ENCODE measurements at places on chromosomes 6 and 20. TPM values are rescaled to one million over a fixed set of nuclear protein-coding genes. Genes with fewer than 3 reads are reported as not detected.

- DNase-seq, result no peak
These were observed 148.6 kb downstream of the LRRC1 start for GRCh38 chr6:53943395-53943794.

DNA sequence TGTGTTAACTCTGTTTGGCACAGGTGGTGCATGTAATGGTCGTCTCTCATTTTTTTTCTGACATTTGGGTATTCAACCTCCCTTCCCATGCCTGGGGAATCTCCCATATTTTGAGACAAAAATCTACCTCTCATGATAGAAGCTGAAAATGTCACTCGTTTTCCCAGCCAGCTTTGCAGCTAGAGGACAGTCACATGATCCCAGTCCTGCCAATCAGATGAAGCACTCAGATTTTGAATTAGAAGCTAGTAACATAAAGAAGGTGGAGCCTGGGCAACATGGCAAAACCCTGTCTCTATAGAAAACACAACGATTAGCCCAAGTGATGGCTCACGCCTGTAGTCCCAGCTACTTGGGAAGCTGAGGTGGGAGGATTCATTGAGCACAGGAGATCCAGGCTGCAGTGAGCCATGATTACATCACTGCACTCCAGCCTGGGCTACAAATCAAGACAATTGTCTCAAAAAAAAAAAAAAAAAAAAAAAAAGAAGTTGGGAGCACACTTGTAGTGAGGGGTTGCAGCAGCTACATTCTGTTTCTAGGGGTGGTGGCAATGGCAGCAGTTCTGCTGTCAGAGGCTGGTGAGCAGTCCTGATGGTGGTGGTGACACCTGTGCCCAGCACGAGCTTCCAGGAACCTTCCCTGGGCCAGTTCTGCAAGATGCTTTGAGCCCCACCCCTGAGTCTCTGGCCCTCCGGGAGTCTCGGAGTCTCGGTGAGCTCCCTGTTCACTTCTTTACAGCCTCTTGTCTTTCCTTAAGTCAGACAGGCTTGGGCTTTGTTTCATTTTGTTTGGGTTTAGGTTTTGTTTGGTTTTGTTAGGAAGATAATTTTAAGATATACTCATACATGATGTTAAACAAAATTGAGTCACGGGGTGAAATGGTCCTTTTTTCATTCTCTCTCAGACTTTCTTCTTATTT is 94.1 kb upstream of the KCNG1 start:
- DNase-seq, result no peak

GRCh38 chr6:91976797-91977196 is 1389.9 kb upstream of the MAP3K7 start:
- DNase-seq, result no peak

DNA sequence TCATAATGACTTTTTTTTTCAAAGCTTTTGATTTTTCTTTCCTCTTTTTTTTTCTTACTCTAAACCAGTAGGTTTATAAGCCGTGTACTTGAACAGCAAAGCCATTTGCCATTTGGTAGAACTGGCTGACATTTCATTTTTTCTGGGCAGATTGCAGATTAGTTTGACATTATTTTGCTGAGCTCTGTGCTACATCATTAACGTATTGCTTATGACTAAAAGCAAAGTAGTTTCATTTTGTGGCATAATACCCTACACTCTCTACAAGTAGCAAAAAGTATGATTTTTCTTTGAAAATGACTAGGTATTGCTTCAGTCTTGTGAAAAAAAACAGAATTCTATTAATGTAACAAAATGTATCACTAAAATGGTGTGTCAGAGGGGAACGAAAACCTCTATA is 141.3 kb downstream of the GRIK2 start:
- no peak for DNase-seq

GRCh38 chr20:51941503-51941902 is 139.2 kb upstream of the SALL4 start:
- no peak for DNase-seq

DNA sequence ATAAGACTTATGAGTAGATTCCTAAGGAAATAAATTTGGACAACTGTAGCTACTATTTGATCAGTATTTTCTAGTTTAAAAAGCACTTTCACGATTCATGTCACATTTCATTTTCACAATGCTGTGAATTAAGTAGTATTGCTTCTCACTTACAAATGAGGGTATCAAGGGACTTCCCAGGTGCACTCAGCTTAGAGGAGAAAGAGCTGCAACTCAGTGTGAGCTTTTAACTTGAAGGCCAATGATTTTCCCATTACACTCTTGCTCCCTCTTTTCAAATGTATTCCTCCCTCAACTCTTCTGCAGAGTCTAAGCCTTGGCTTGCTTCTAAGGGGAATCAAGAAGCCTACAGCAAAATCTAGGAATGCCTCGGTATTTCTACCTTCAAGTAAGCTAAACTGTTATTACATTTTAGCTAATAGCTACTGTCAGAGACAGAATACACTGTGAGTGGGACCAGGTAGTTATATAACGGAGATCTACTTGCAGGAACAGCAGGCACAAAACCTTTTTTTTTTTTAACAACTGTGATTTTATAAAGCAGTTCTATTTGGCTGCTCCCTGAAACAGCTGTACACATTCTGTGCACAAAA is 339.0 kb downstream of the SYNE1 start:
- no peak for DNase-seq

DNA sequence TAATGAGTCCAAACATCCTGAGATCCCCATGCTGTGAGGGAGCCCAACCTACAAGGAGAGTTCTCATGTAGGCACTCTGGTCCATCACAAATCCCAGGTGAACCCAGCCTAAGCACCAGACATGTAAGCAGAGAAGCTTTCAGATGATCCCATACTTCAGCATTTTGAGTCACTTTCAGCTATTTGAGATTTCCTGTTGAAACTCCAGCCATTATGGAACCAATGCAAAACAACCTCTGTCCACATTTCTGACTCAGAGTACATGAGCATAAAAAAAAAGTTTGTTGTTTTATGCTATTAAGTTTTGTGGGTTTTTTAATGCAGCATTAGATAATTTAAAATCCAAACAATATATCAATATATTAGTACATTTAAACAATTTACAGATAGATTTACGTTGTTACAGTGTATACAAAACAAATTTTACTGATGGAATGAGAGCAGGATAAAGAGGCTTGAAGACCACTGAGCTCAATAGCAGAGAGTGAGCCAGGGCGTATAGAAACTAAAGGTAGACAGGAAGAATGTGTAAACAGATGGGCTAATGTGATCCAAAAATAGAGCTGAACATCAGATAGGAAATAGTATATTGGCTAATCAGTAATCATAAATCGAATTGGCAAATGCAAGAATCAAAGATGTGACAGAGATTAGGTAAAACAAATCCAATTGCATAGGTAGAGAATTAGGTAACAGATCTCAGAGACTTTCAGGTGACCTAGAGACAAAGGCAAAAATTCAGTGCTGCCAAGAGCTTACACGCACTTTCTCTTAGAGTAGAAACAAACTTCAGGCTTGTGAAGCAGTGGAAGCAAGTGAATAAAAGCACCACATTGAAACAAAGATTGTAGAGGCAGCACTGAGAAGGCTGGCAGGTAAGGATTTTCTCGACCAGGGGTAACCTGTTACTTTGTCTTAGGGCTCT is 36.2 kb upstream of the PLCB1 start:
- no peak for DNase-seq

DNA sequence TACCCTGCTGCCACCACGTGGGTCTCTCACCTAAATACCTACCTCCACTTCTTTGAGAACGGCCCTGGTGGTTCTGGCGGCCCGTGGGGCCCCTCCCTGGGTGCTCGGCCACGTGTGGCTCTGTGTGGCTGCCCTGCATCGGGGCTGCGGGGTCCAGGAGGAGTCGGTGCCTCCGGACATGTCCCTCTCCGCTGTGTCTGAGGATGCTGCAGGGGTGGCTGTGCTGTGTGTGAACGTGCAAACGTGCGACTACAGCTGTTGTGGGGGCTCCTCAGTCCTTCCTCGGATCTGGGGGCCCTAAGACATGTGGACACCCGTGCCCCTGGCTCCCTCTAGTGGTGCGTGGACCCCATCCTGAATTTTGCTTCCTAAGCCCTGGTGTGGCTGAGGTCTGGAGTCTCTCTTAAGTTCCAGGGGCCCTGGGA is 691.8 kb downstream of the QKI start:
- no peak for DNase-seq

- DNase-seq, result no peak
These were observed 6.4 kb downstream of the LEMD2 start for GRCh38 chr6:33782561-33782960.

- DNase-seq, result no peak
These were observed 206.8 kb upstream of the SLC35B3 start for GRCh38 chr6:8642131-8642530.

GRCh38 chr6:163319609-163320366 is 94.7 kb upstream of the QKI start:
- DNase-seq, result no peak

GRCh38 chr6:119586250-119586882 is 236.8 kb upstream of the MAN1A1 start:
- no peak for DNase-seq

DNA sequence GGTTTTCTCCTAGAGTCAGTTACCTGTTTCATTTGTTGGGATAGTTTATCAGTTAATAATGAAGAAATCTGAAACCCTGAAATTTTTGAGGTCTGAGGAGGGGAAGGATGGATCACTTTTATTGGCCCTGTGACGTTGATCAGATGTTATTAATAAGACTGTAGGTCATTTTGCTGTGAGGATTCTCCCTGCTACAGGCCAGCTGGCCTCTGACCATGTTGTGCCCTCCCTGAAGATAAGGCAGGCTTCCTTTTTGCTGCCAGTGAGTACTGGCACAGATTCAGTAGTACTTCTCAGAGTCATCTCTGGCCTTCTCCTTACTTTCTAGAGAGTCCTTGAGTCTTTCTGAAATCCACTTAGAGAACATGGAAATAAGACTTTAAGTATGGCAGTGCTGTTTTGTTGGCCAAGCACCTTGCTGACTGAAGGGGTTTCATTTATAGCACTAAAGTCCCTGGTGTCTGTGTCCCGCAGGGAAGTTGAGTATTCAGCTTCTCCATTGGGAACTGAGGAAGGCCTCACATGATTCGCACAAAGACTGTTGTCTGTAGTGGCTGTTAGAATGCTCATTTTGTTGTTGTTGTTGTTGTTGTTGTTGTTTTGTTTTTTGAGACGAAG is 202.6 kb downstream of the DTNBP1 start:
- no peak for DNase-seq

GRCh38 chr6:11592294-11592906 is 54.9 kb downstream of the TMEM170B start:
- DNase-seq, result no peak

DNA sequence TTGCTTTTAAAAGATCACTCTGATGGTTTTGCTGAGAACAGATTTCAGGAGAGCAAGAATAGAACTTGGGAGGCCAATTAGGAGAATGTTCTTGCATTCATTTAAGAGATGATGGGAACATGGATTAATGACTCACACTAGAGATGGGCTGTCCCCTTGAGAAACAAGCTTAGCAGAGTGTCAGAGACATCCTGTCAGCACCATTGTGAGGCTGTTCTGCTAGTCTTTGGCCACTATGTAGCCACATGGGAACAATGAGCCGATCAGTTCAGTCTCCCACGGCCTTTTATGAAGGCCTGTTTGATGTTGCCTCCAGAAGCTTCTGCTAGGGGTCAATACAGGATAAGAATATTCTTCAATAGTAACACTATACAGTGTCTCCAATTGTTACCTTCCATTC is 113.0 kb upstream of the EYA4 start:
- DNase-seq, result no peak

DNA sequence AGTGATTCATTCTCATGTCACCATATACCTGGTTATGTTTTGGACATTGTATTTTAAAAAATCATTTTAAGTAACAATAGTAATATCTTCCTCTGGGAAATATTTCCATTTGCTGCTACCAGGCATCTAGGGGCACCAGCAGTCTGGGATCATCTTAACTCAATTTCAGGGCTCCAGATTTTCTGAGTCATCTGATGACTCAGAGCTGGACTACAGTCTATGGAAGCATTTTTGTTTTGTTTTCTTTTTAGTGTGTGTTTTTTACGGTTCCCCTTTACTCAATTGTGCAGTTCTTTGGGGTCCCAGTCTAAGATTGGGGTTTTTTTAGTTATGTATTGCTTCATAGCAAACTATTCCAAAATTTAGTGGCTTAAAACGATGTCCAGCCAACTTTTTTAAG is 5.7 kb upstream of the FKBP5 start:
- no peak for DNase-seq

GRCh38 chr6:121856296-121856695 is 420.9 kb downstream of the GJA1 start:
- no peak for DNase-seq

DNA sequence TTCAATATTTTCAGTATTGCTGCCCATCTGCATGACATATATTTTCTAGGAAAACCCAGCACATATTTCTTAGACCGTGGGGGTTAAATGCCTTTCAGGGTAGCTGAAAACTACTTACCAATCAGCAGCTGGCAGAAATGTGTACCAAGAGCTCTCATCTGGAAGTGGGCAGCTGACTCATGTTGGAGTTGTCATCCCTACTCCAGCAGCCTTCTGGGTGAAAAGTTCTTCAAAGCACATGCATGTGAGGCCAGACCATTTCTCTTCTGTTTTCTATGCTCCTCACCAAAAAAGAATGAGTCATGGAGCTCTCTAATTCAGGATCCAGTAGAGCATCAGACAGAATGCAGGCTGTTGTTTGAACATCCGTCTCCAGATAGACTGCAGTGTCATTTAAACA is 135.5 kb downstream of the PAX1 start:
- no peak for DNase-seq

DNA sequence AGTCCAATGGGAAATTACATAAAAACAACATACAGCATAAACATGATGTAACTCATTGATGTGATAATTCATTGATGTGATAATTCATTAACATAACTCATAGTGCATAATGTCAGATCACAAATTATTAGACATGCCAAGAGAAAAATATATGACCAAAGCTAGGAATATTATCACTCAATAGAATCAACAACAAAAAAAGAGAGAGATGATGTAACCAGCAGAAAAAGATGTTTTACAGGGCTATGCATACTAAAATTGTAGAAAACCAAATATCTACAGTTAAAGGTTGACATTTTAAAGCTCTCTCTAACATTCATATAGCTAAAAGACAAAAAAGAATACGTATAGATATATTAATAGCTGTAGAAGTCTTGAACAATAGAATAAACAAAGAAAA is 1067.2 kb upstream of the ADGRB3 start:
- no peak for DNase-seq

DNA sequence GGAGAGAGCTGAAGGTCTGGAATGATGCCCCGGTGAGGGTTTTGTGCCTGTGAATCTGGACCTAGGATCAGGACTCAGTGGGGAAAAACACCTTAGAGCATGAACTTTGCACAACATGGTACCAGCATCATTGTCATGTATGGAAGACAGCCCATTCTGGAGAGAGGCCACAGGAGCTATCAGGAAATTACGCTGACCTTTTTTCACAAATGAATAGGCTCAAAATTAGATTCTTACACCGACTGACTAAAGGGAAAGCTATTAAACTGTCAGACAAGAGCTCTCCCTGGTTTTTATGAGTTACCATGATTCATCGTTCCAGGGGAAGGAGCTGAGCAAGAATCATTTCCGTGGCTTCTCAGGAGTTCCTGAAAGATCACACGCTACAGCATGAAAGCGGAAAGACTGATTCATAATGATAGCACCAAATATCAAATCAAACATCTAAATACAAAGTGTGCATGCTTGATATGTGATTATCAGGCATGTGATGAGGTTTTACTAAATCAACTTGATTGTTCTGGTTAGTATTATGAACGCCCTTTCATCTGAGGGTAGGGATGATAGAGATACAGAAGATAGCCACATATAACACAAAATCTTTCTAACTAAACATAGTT is 224.9 kb upstream of the SMLR1 start:
- DNase-seq, result no peak

GSTA3 gene
- not detected for total RNA-seq

ZFAND3 gene
- total RNA-seq, result 27.5 TPM

SRSF12 gene
- not detected for total RNA-seq

C6orf120 gene
- 17.4 TPM for total RNA-seq

PHACTR2 gene
- 22.4 TPM for total RNA-seq

BCLAF1 gene
- 126 TPM for total RNA-seq

DNAH8 gene
- total RNA-seq, result not detected

ID4 gene
- total RNA-seq, result not detected
